RKO (cell line): ENCODE measurements at places on chromosomes 2 and 18.

GRCh38 chr2:66667301-66667700 is 232.4 kb downstream of the MEIS1 start:
- DNase-seq: no peak

DNA sequence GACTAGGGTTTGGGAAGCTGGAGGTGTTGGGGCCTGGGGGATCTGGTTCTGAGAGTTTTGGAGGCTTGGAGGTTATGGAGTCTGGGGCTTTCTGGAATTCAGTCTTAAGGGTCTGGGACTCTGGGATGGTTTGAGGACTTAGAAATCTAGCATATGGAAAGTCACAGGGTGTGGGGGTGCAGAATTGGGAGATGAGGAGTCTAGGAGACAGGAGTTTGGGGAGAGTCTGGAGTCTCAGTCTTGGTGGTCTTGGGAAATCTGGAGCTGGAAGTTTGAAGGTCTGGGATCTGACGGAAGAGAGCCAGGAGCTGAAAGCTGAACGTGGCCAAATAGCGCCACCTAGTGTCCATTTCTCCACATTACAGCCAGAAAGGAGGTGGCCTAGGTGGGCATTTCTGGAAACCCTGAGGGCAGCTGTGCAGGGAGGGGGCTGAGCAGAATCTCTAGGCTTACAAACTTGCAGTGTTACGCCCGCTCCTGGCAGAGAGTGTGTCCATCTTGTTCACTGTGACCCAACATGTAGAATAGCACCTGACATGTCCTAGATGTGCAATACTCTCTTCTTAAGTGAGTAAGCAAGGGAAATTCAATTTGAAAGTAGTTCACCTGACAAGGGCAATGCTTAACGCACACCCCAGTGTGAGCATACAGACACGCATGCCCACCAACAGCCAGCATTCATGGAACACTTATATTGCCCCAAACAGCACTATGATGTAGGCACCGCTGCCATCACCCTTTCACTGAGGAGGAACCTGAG is 204.8 kb downstream of the TFCP2L1 start:
- peak; percentile 51 for DNase-seq

DNA sequence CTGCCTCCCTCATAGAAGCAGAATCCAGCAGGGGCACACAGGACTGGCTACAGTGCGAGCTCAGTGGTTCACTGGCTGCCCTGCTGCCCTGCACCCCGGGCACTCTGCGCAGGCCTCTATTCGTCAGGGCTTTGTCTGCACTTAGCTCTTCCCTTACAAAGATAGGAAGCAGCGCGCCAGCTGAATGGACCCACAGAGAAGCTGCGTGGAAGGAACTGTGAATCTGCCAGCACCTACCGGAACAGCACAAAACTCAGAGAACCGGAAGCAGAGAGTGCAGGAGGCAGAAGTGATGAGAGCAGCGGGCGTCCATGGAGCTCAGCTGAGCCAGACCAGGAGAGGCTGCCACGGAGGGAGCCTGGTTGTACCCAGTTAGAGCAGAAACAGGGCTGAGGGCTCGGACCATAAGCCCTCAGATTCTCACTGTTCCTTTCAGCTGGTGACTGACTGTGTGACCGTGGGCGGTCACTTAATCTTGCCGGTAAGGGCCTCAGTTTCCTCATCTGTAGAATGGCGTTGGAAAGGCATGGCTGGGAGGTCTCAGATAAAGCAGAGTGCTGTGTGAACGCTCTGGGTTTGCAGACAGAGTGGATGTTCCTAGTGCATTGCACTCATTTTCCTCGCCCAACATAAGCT is 23.1 kb upstream of the SLC66A3 start:
- no peak for DNase-seq

GRCh38 chr2:39546937-39547336 is 109.9 kb upstream of the MAP4K3 start:
- DNase-seq: no peak

- DNase-seq: no peak
Measured at GRCh38 chr18:45541421-45541820, 73.9 kb upstream of the SLC14A2 start.

DNA sequence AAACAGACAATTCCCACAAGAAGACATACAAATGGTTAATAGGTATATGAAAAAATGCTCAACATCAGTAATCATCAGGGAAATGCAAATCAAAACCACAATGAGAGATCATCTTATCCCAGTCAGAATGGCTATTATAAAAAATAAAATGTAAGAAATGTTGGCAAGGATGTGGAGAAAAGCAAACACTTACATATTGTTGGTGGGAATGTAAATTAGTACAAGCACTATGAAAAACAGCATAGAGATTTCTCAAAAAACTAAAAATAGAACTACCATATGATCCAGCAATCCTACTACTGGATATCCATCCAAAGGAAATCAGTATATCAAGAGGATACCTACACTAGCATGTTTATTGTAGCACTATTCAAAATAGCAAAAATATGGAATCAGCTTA is 186.6 kb downstream of the NOL4 start:
- DNase-seq: no peak

GRCh38 chr2:188364033-188364630 is 72.5 kb downstream of the GULP1 start:
- no peak for DNase-seq
